Osteocyte (in vitro differentiated cells): ENCODE measurements at places on chromosomes 1 and 21. TPM values are rescaled to one million over a fixed set of nuclear protein-coding genes. Genes with fewer than 3 reads are reported as not detected.
A peak's percentile ranks its signal among the peaks of the same experiment; 100 is the strongest.

- H3K4me3 ChIP-seq = no peak overlapping the region
- H3K27ac ChIP-seq = no peak overlapping the region
- H3K27me3 ChIP-seq = peaks cover 10% of the 10 kb centered on the region
- no peaks in the 10 kb centered on the region for H3K36me3 ChIP-seq
Observed at GRCh38 chr1:117564227-117565075, 41.4 kb upstream of the TENT5C start.

GRCh38 chr1:6179564-6180175, 451 bp downstream of the CHD5 start:
- H3K27me3 ChIP-seq = peaks cover 51% of the 10 kb centered on the region
- H3K4me3 ChIP-seq = no peak overlapping the region
- H3K27ac ChIP-seq = no peak overlapping the region
- H3K36me3 ChIP-seq = peaks cover 8% of the 10 kb centered on the region
- DNase-seq = no peak

GRCh38 chr1:3315399-3316339, 138.8 kb upstream of the ARHGEF16 start:
- H3K4me1 ChIP-seq = peaks cover 39% of the 10 kb centered on the region
- no peak overlapping the region for H3K4me3 ChIP-seq
- DNase-seq = no peak
- H3K36me3 ChIP-seq = no peaks in the 10 kb centered on the region
- H3K27me3 ChIP-seq = no peaks in the 10 kb centered on the region

DNA sequence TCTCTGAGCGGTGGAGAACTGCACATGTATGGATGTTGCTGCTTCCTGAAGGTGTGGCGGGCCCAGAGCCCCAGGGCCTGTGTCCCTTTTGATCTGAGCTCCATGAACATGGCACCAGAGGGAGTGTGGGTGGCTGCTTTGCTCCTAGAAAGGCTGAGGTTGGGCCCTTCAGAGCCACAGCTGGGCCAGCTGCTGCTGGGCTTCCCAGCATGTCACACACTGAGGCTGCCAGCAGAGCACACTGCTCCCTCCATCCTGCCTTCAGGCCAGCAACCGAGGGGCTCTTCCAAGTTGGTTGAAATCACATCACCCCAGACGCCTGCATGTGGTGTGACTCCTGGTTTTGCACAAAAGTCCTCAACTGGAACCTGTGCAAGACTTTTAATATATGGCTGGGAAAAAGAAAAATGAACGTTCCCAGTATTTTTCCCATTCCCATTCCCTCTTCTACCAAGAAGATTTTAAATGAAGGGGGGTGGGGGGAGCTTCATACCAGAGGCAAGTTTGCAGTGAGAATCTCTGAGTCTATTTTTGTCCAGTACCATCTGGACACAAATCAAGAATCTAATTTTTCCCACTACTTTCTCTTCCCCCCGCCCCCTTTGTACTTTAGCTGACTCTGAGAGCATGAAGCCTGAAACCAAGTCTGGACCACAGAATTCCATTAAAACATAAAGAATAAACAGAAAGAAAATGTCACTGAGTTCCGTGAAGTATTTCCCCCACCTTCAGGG, 26.2 kb upstream of the NGF start:
- no peaks in the 10 kb centered on the region for H3K27me3 ChIP-seq
- H3K4me1 ChIP-seq = peaks cover 28% of the 10 kb centered on the region
- no peak overlapping the region for H3K4me3 ChIP-seq
- DNase-seq = no peak

DNA sequence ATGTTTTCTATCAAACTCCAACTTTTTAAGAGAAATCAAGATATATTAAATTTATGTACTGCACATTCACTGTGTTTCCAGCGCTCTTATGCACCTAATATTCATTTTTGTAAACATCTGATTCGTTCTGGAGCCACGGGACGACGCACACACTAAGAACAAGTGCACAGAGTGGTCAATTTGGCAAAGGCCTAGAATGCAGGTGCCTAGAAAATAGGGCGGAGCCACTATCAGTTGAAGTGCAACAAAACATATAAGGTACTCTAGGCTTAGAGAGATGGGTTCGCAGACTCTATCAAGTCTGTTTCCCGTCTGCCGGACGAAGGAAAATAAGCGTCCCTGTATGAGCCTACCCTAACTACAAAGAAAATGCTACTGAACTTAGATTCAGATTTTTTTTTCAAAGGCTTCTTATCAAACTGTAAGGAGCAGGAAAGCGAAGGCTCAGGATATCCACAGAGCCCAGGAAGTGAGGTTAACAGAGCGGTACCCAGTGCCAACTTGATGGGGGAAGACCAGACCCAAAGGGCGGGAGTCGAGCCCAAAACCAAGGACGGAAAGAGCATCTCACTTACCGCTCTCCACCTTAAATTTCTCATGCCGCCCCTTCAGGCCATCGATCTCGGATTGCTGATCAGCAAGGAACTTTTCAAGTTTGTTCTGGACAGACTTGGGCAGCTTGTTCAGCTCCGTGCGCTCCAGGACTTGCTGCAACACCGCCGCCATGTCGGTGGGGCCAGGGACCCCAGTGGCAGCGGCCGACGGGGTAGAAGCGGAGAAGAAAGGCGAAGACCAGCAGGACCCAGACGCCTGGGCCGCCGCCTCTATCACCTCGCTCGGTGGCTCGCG, 526 bp downstream of the TPR start:
- H3K36me3 ChIP-seq = peaks cover 17% of the 10 kb centered on the region
- H3K4me3 ChIP-seq = peak overlapping the region; percentile 99
- H3K4me1 ChIP-seq = peaks cover 28% of the 10 kb centered on the region
- no peak for DNase-seq

- H3K4me1 ChIP-seq = peaks cover 30% of the 10 kb centered on the region
- no peak overlapping the region for H3K4me3 ChIP-seq
- DNase-seq = no peak
- H3K27me3 ChIP-seq = no peaks in the 10 kb centered on the region
Observed at GRCh38 chr1:77543822-77544448, 138.5 kb downstream of the ZZZ3 start.

DNA sequence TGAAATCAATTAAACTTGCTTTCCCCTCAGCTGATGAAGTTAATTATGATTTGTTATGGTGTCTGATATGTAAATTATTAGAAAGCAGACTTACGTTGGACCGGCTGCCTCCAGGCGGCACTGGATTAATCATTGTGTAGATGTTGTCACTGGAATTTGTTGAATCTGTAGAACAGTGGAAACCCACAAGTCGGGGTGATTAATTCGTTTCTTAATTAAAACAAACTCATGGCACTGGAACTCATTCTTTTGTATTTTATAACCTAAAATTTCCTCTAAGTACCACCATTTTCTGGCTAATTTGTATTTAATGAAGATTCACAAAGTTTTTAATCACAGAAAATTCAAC, 39.0 kb downstream of the MRPL37 start:
- DNase-seq = no peak
- H3K36me3 ChIP-seq = peaks cover 29% of the 10 kb centered on the region
- H3K4me3 ChIP-seq = no peak overlapping the region
- H3K27me3 ChIP-seq = no peaks in the 10 kb centered on the region

GRCh38 chr1:157069601-157070000, 24.1 kb upstream of the ARHGEF11 start:
- no peaks in the 10 kb centered on the region for H3K4me1 ChIP-seq
- H3K27ac ChIP-seq = no peak overlapping the region
- peaks cover 46% of the 10 kb centered on the region for H3K27me3 ChIP-seq
- no peaks in the 10 kb centered on the region for H3K36me3 ChIP-seq
- DNase-seq = no peak

- no peak for DNase-seq
- H3K4me3 ChIP-seq = no peak overlapping the region
- no peaks in the 10 kb centered on the region for H3K4me1 ChIP-seq
- H3K36me3 ChIP-seq = no peaks in the 10 kb centered on the region
Observed at GRCh38 chr1:217053676-217054075, 330.4 kb upstream of the ESRRG start.

DNA sequence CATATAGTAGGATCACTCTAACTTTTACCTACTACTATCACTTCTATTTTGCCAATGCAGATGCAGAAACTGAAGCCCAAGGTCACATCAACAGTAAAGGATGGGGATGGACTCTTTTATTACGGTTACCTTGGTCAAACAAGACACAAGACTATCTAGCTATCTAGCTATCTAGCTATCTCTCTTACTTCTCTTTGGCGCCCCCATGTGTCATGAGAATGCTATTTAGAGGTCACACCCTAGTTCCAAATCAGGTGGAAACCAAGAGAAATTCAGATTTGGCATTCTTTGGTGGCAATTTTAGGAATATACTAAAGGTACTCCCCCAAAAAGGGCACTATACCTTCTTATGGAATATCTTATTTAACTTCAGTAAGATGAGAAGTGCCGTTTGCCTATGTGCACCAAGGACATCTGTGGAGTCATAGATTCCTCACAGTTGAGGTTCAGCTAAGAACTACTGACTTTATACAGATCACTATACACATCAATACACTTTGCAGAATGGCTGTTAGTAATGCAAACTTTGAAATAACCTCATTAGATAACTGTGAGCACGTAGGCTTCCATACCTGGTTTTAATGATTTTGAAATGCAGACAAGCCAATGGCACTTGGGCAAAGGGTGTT, 6.7 kb downstream of the ZNF648 start:
- H3K36me3 ChIP-seq = no peaks in the 10 kb centered on the region
- H3K4me3 ChIP-seq = no peak overlapping the region
- no peaks in the 10 kb centered on the region for H3K4me1 ChIP-seq
- no peak overlapping the region for H3K27ac ChIP-seq

- DNase-seq = no peak
- no peaks in the 10 kb centered on the region for H3K27me3 ChIP-seq
- peaks cover 20% of the 10 kb centered on the region for H3K4me1 ChIP-seq
- no peak overlapping the region for H3K4me3 ChIP-seq
- H3K36me3 ChIP-seq = no peaks in the 10 kb centered on the region
Observed at GRCh38 chr1:78070758-78071157, 25.0 kb downstream of the GIPC2 start.

- H3K27ac ChIP-seq = no peak overlapping the region
- DNase-seq = no peak
- no peak overlapping the region for H3K4me3 ChIP-seq
- H3K4me1 ChIP-seq = peaks cover 30% of the 10 kb centered on the region
- H3K27me3 ChIP-seq = no peaks in the 10 kb centered on the region
Observed at GRCh38 chr1:93698329-93699048, 16.9 kb upstream of the BCAR3 start.

GRCh38 chr1:170661646-170662411, 2.1 kb upstream of the PRRX1 start:
- H3K27me3 ChIP-seq = no peaks in the 10 kb centered on the region
- DNase-seq = no peak
- peak overlapping the region; percentile 90 for H3K4me3 ChIP-seq

DNA sequence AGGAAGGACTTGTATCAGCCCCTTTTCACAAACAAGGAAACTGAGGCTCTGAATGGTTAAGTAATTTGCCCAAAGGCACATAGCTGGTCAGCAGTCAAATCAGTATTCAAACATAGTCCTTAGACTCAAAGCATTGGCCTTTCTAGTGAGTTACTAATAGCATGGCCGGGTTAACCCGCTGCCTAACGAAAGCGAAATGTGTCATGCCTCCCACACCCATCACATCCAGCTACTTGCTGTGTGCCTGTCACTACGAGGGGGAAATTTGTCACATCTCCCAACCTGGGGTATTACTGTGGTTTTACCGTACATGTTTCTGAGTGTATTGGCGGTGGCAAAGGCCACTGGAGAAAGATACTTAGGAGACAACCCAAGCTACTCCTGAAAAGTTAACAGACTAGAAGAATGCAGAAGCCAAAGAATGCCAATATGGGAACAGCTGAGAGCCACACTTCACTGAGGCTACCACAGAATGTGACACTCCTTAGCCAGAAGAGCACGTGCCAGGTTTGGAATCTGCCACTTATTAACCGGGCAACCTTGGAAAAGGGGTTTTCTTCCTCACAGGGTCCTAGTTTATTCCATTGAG, 363.5 kb downstream of the KCNH1 start:
- no peak overlapping the region for H3K27ac ChIP-seq
- no peak for DNase-seq
- no peak overlapping the region for H3K4me3 ChIP-seq

DNA sequence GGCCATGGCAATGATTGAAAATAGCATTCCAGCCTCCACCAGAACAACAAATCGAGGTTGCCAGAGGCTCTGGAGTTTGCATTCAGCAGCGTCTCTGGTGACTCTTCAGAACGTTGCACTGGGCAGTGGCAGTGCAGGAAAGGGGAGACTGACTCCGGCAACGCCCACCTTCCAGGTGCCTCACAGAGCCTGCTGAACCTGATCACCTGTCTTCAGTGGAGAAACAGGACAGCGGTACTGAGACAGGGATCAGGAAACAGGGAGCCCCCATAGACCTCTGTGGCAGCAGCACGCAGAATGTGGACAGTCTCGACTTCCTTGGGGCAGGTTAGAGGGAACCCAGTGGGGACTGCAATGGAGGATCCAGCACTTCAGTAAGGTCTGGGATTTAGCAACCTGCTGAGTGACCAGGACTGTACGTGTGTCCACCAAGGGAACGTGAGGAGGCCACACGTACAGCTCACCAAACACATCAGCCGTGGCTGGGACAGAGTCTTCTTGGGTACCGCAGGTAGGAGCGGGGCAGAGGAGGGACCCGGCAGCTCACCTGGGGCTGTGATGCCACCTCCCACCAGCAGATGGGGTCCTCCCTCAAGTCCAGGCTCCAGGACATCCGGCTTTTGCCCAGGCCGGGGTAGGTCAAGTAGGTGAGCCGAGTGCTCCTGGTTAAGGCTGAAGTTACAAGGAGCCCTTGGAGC, 128.6 kb downstream of the PRDM2 start:
- no peaks in the 10 kb centered on the region for H3K27me3 ChIP-seq
- no peak overlapping the region for H3K4me3 ChIP-seq
- peak; percentile 74 for DNase-seq
- no peaks in the 10 kb centered on the region for H3K4me1 ChIP-seq
- peaks cover 2% of the 10 kb centered on the region for H3K36me3 ChIP-seq
- no peak overlapping the region for H3K27ac ChIP-seq

- no peak overlapping the region for H3K27ac ChIP-seq
- DNase-seq = no peak
- H3K4me1 ChIP-seq = no peaks in the 10 kb centered on the region
- H3K36me3 ChIP-seq = peaks cover 5% of the 10 kb centered on the region
- peaks cover 6% of the 10 kb centered on the region for H3K27me3 ChIP-seq
Observed at GRCh38 chr21:39079617-39080016, 103.6 kb downstream of the PSMG1 start.

GRCh38 chr21:14080040-14080763, 130.6 kb downstream of the LIPI start:
- H3K4me1 ChIP-seq = no peaks in the 10 kb centered on the region
- H3K4me3 ChIP-seq = no peak overlapping the region
- DNase-seq = no peak
- H3K27ac ChIP-seq = no peak overlapping the region

- peak overlapping the region; percentile 92 for H3K27ac ChIP-seq
- H3K27me3 ChIP-seq = no peaks in the 10 kb centered on the region
- no peak for DNase-seq
- H3K36me3 ChIP-seq = no peaks in the 10 kb centered on the region
Observed at GRCh38 chr1:179295164-179295755, 1.7 kb downstream of the SOAT1 start.

Gene PALMD
- 7.0 and 8.6 TPM in 2 replicates for total RNA-seq

Gene MECR
- 20.5 and 22.5 TPM in 2 replicates for total RNA-seq

Gene SLC16A4
- 25.8 and 26.3 TPM in 2 replicates for total RNA-seq

Gene ZNF124
- 19.6 and 22.2 TPM in 2 replicates for total RNA-seq

Gene LCE1A
- not detected in 2 replicates for total RNA-seq

Gene CHRNB2
- total RNA-seq = 0.10 and 0.27 TPM in 2 replicates

Gene TLCD4
- total RNA-seq = 0.43 and 0.57 TPM in 2 replicates

Gene LIN28A
- not detected in 2 replicates for total RNA-seq

Gene DENND2D
- not detected in 2 replicates for total RNA-seq

Gene ZNF593OS
- total RNA-seq = not detected in 2 replicates

Gene MCOLN2
- total RNA-seq = not detected in 2 replicates

Gene KRTAP21-2
- total RNA-seq = not detected in 2 replicates

Gene SYPL2
- total RNA-seq = 0.59 and 1.1 TPM in 2 replicates

Gene HMCN1
- 91.4 and 95.9 TPM in 2 replicates for total RNA-seq
